ENCODE measurements at places on chromosomes 11 and 22. TPM values are rescaled to one million over a fixed set of nuclear protein-coding genes. Genes with fewer than 3 reads are reported as not detected.

KDELR3 gene
- 3.1 TPM for polyA plus RNA-seq

GRCh38 chr22:36891646-36892045 lies 21.8 kb upstream of the CSF2RB start:
- DNase-seq: no peak

DNA sequence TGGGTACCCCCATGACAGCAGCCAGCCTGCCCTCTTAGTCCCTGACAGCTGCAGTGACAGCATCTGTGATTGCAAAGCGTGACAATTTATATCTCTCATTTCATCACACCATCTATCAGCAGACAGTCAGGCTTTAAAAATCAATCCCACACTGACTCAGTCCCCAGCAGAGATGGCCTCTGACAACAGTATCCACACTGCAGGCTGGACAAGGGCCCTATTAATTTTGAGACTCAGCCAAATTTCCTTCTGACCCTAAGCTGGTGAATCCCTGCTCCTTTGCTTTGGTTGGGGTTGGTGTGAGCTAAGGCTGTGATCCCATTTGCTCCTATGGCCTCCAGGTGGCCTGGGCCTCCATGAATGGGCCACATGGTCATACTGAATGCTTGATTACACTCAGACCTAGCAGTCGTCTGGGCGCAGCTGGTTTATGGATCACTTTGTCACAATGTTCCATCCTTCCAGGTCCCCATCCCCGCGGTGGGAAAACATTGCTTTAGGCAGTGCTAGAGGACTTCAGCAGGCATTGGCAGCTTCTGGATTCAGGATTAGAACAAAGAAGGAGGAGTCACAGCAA lies 68.2 kb upstream of the B3GAT1 start:
- DNase-seq: no peak

DNA sequence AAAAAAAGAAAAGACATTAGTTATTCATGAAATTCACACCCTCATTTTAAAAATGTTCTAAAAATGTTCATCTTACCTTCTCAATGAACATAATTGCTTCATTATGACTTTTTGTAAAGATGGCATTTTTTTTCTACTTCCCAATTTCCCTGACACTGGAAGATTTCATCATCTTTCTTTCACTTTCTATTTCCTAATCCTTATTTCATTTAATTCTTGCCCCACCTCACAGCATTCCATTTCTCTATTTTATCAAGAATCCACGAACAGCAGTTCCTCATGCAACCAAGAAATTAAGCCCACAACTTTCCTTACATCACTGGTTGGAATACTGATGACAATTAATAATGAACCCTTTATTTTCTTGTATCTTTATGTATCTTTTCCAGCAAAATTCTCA lies 1.9 kb downstream of the PATL1 start:
- DNase-seq: no peak
